Progenitor cell of endocrine pancreas (in vitro differentiated cells): ENCODE measurements at places on chromosomes 1 and 21.

DNA sequence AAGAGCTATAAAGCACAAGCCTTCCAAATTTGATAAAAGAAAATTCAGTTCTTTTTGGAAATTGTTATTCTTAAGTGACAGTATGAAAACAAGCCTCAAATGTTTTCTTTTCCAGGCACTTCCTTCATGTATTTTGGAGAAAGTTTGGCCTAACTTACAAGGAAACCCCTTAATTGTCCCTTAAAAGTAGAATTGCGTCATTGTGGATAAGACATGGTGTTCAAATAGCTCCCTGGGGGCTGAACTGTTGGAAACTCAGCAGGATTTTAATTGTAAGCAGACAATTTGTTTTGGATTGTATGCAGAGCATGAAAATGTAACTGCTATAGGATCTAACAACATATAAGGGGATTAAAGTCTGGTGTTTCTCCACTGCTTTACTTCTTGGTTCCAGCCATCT, 35.4 kb upstream of the FGGY start:
- no peak for DNase-seq
- H3K4me1 ChIP-seq = no peaks in the 10 kb centered on the region
- no peaks in the 10 kb centered on the region for H3K36me3 ChIP-seq
- no peaks in the 10 kb centered on the region for H3K27me3 ChIP-seq
- no peak overlapping the region for H3K4me3 ChIP-seq

DNA sequence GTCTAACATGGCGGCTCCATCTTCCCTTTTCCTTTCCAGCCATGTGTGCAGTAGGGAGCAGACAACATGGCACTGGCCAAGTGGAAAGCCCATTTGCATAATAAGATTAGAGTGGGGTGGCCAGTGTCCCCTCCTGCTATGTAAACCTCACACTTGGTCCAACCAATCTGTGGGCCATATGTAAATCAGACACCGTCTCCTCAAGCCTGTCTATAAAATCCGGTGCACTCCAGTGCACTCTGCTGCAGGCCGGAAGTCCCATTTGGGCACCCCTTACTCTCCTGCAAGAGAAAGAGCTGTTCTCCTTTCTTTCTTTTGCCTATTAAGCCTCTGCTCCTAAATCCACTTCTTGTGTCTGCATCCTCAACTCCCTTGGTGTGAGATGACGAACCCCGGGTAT, 44.1 kb downstream of the OLFML3 start:
- H3K4me3 ChIP-seq = no peak overlapping the region
- H3K4me1 ChIP-seq = peaks cover 10% of the 10 kb centered on the region
- no peak overlapping the region for H3K27ac ChIP-seq
- peaks cover 4% of the 10 kb centered on the region for H3K27me3 ChIP-seq
- no peak for DNase-seq

DNA sequence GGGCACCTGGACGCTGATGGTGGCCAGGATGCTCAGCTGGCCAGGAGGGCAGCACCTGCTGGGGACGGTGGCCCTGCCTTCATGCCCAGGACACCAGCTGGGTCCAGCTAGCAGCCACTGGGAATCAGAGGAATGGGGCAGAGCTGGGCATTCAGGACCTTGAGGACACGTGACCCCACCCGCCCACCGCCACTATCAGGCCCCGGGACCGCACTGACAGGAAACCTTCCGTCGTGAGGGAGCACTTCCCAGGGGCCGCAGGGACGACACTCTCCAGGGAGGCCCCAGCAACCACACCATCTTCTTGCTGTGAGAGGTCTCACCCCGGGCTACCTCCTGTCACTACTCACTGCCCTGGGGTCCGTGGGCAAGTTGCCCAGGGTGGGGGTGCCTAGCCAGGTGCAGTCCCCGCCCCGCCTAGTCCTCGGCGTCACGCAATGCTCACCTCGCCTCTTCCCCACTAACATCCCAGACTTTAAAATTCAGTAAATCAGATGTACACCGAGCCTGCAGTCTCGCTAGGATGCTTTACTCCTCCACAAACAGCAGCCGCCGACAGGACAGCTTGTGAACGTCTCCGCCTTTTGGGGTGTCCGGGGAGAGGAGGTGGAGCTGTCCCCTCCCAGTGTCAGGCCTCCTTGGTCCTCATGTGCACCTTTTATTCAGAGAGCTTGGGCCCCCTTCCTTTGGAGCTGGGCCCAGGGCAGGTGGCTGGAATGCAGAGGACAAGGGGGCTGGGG, 4.9 kb downstream of the VWA1 start:
- peaks cover 1% of the 10 kb centered on the region for H3K36me3 ChIP-seq
- DNase-seq = no peak
- H3K27me3 ChIP-seq = no peaks in the 10 kb centered on the region
- peaks cover 10% of the 10 kb centered on the region for H3K4me1 ChIP-seq
- H3K4me3 ChIP-seq = no peak overlapping the region

GRCh38 chr1:152906023-152906565, 2.3 kb upstream of the IVL start:
- H3K4me3 ChIP-seq = no peak overlapping the region
- H3K36me3 ChIP-seq = no peaks in the 10 kb centered on the region
- H3K27ac ChIP-seq = no peak overlapping the region
- H3K4me1 ChIP-seq = no peaks in the 10 kb centered on the region

DNA sequence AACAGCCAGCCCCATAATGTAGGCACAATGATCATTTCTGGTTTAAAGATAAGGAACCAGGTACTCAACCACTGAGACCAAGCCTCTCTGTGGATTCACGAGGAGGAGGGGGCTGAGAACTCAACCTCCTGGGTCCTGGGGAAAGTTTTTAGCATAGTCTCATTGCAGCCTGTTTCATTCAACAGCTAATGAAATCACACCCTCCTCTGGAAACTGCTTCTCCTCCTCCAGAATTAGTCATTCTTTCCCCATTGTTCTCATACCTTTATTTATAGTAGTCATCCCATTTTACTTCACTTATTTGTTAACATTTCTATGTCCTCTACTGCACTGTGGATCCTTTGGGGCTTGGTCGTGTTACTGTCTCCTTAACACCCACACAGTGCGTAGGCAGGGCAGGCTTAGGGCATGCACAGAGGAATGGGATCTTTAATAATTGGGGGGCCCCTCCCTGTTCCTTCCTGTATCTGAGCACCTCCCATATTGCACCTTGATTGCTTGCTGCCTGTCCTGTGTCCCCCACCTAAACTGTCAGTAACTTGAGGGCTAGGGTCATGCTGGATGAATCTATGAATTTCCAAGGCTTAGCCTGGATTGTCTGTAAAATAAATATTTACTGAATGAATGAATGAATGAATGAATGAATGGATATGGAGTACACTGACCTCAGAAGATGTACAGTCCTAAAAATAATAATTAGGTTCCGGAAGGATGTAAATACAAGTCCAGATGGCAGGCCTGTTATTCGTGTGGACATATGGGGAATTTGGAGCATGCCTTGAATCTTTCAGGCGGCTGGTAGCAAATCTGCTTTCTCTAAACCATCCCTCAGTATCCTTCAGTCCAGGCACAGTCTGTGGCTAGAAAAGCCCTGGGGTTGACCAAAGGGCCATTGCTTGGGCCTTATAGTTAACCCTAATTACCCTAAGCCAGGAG, 153.8 kb upstream of the HMGB4 start:
- no peak for DNase-seq
- no peaks in the 10 kb centered on the region for H3K4me1 ChIP-seq
- no peaks in the 10 kb centered on the region for H3K36me3 ChIP-seq
- no peak overlapping the region for H3K27ac ChIP-seq
- peaks cover 16% of the 10 kb centered on the region for H3K27me3 ChIP-seq

GRCh38 chr1:86421601-86422280, 2.2 kb upstream of the CLCA2 start:
- peaks cover 7% of the 10 kb centered on the region for H3K4me1 ChIP-seq
- no peaks in the 10 kb centered on the region for H3K27me3 ChIP-seq
- H3K4me3 ChIP-seq = no peak overlapping the region
- DNase-seq = no peak
- H3K27ac ChIP-seq = no peak overlapping the region

GRCh38 chr1:65174585-65174984, 26.6 kb downstream of the AK4 start:
- peaks cover 22% of the 10 kb centered on the region for H3K4me1 ChIP-seq
- H3K27me3 ChIP-seq = no peaks in the 10 kb centered on the region
- no peak for DNase-seq
- H3K36me3 ChIP-seq = no peaks in the 10 kb centered on the region

DNA sequence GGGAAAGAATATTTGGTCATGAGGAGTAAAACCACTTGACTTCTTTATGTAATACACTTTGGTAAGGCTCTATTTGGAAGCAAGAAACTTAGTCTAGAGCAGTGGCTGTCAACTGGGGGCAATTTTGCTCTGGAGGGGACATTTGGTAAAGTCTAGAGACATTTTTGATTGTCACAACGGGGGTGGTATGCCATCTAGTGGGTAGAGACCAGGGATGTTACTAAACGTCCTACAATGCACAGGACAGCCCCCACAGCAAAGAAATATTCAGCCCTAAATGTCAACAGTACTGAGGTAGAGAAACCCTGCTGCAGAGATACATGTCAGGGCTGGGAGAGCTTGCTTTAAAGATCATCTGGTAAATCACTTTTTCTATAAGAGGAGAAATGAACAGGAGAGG, 13.5 kb downstream of the FUCA1 start:
- H3K27ac ChIP-seq = no peak overlapping the region
- peaks cover 22% of the 10 kb centered on the region for H3K36me3 ChIP-seq
- H3K27me3 ChIP-seq = no peaks in the 10 kb centered on the region

DNA sequence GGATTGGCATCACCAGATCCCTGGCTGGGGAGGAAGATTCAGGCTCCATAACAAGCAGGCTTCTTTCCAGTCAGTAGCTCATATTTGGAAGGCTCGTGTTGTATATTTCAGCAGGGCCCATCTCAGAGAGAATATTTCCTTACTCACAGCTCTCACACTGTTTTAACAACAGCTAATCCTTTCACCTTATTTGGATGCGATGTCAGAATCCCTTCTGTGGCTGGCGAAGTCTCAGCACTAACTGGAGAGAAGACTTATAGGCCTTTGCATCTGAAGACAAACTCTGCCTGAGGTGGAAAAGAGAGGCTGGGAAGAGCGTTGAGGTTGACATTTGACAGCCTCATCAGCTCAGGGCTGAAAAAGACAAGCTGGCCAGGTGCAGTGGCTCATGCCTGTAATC, 47.2 kb upstream of the CAPZB start:
- no peaks in the 10 kb centered on the region for H3K36me3 ChIP-seq
- H3K4me3 ChIP-seq = no peak overlapping the region
- H3K27ac ChIP-seq = no peak overlapping the region
- DNase-seq = no peak
- H3K27me3 ChIP-seq = peaks cover 4% of the 10 kb centered on the region
